Activated effector memory CD4-positive, alpha-beta T cell treated with anti-CD3 and anti-CD28 coated beads, Interleukin-2, amount 50 U/mL, for 16 hours (primary cell): ENCODE measurements at places on chromosomes 6 and 20.

DNA sequence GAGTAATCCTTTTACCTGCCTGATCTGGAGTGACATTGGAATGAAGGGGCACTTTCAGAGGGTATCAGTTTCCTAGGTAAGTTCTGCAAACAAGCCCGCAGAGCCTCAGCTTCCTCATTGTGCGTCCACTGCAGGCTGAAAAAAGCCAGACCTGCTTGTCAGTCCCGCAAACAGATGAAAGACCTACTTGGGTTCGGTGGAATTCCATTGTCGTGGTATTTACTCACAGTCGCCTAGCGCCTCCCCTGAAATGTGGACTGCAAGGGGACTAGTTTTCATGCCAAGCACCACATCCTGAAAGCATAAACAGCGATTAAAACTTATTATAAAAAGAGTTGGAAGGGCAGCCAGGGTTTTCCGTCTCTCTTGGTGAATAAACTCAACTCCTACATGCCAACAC is 121.5 kb downstream of the PAX1 start:
- no peak for DNase-seq

DNA sequence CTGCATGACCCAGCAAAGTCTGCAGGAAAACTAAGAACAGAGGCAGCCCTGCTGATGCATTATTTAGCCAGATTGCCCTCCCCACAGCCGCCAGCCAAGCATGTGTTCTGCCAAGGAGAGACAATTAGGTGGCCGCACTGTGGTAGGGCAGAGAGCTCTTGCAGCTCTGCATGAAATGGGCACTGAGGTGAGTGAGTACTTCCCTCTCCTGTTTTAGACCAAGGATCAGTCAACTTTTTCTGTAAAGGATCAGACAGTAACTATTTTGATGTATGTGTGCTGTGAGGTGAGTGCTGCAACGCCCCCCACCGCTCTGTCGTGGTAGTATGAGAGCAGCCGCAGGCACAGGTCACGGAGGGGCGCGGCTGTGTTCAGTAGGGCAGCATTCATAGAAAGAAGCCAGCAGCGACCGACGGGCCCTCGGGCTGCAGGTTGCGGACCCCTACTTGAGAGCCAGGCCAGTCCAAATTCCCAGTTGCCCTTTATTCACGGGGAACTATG is 23.8 kb upstream of the FAM50B start:
- no peak for DNase-seq

DNA sequence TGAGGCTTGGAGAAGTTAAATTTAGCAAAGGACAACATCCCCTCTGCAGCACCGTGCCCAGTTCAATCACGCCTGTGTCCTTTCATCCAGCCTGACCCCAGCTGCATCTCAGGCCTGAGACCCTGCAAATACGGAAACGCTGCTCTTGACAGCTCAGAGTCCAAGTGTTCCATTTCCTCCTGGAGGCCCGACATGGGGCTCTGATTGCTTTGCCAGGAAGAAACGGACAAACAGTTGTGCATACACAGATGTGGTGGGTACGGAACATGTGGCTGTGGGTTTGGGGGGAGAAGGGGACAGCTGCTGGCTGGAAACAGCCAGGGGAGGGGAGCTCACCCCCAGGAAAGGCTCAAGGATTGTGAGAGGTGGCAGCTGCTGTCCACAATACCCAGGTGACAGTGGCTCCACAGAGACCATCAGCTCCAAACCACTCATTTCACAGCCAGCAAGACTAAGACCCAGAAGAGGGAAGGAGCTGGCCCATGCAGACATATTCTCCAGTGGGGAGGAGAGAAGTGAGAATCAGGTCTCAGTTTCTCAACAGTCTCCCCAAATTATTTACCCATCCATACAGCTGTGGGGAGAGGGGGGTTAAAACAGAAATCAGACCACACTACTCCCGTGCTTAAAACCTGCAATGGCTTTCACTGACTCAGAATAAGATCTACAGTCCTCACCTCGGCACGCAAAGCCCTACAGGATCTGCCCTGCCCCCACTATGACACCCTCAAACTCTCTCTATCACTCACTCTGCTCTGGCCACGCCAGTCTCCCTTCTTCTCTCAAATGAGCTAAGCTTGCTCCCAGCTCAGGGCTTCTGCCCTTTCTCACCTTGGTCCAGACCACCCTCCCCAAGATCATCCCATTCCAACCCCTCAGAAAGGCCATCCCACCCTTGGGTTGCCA is 89.1 kb downstream of the PREX1 start:
- peak; percentile 87 for DNase-seq

DNA sequence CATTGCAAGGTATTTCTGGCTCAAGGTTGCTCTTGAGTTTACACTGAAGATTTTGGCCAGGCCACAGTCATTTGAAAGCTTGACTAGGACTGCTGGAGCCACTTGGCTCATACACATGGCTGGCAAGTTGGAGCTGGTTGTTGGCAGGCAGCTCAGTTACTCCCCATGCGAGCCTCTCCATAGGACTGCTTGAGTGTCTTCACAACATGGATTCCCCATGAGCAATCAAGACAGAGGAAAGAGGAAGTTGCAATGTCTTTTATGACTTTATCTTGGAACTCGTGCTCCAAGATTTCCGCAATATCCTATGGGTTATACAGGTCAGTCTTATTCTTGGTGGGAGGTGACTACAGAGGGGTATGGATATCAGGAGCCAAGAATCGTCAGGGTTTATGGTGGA is 1.4 kb upstream of the MANBAL start:
- no peak for DNase-seq

GRCh38 chr6:28206928-28207509 is 18.1 kb upstream of the ZSCAN9 start:
- DNase-seq = no peak

DNA sequence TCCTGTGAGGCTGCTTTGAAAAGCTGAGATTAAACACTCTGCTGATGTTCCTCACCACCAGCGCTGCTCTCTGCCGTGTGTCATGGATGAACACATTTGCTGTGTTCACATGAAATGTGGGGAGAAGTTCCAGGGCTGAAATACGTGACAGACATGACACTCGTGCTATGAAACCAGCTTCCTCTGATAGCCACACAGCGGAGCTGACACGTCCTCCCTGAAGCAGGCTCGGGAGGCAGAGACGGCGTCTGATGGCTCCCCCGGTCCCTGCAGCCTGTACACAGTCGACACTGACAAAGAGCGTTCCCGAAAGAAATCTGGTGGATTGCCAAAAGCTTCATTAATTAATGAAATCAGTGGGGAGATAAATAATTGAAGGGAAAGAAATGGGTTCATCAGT is 17.5 kb downstream of the AGPAT4 start:
- no peak for DNase-seq

GRCh38 chr6:128303870-128304269 is 216.5 kb downstream of the PTPRK start:
- DNase-seq = no peak

DNA sequence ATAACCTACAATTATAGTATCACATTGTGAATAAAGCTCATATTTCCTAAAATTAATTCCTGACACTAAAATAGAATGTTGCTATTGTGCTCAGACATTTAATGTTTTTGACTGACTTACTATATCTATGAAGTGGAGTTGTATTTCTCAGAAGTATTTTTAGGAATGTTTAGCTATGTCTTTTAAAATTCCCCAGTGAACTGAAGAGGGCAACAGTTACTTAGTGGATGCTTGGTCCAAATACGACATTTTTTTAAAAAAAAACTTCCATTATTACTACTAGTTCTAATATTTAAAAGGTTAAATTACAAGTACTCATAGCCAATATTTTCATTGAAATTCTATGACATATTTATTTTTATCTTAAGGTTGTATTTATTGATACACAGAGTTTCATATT is 460.2 kb downstream of the COL12A1 start:
- no peak for DNase-seq

DNA sequence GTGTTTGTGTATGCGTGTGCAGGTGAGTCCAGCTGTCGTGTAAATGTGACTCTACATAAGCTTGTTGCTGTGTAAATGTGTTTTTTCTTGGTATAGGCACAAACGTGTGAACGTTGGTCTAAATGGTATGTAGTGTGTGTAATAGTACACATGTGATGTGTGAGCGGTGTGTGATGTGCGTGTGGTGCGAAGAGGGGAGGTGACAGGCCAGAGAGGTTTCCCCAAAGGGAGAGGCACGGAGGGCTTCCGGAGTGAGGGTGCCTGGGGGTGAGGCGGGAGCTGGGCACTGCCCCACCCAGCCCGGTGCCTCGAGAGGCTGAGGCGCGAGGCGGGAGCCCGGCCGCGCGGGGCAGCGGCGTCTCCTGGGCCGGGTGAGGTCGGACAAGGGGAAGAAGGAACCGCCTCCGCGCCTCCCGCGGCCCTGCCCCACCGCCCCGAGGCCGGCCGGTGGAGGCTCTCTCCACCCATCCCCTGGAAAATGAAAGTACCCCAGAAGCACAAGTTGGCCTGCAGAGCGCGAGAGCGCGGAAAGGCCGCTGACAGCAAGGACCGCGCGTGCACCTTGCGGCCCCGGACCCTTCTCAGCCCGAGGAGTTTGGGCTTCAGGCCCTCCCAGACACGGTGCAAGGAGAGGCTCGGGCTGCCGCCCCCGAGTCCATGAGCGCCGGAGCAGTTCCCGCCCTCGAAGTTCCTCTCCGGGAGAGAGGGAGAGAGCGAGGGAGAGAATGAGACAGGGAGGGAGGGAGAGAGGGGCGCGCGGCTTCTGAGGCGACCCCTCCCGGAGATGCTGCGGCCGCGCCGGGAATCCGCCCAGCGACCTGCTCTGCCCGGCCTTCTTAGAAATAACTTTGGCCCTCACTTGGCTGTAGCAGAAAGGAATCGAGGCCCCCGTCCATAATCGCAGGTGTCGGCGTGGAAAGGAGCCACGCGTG is 43.2 kb upstream of the OSTM1 start:
- DNase-seq = no peak

- no peak for DNase-seq
These were observed 128.8 kb downstream of the HUS1B start for GRCh38 chr6:527989-528673.

DNA sequence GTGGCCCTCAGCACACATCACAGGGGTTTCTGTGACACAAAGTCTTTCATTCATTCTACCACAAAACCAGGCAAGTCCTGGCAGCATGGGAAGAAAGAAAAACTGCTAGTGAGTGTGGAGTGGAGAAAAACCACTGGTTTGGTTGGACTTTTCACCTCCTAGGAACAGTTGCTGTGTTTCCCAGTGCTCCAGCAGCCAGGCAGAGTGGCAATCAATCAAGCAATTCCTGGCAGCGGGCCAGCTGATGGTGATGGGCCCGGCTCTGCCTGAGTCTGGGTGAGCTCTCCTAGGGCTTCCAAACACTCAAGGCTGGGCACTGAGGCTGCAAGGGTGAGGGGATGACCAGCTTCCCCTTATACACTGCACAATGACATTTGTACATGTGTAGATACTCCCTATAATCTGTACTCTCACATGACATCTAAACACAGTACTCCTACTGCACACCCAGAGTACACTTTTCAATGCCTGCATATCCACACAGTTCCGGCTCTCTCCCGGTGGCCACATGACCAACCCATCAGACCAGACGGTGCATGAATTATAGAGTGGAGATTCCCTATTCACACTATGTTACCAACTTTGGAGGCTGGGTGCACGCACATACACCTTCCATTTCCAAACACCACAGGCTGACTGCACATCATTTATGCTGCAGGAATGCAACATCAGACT is 156.6 kb downstream of the UNC5CL start:
- no peak for DNase-seq

DNA sequence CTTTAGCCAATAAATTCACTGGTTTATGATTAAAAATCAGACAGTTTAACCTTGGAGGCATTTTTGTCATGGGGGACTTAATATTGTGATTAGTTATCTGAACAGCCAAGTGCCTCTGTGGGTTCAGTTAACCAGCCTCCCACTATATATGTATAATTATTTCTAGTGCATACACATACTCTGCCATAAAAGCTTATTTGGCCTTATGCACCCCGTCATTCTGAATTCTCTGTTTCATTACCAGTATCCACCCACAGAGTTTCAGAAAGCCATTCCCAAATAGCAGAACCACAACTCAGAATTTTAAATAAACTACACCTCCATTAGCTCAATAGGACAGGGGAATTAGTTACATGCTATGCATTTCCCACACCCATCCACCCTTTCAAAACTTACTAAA is 279.7 kb downstream of the ZFAND3 start:
- no peak for DNase-seq

DNA sequence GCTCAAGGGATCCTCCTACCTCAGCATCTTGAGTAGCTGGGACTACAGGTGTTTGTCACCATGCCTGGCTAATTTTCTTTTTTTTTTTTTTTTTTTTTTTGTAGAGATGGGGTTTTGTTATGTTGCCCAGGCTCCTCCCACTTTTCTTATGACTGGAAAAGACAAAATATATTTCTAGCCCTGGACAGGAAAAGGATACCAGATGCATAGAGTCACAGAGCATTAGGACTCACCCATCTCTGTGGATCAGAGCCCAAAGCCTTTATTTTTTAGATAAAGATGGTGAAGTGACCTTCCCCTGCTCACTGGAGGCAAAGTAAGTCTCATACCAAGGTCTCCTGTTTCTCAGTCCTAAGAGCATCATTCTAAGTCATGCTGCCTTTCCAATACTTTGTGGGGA is 3.4 kb downstream of the TRIM10 start:
- no peak for DNase-seq

DNA sequence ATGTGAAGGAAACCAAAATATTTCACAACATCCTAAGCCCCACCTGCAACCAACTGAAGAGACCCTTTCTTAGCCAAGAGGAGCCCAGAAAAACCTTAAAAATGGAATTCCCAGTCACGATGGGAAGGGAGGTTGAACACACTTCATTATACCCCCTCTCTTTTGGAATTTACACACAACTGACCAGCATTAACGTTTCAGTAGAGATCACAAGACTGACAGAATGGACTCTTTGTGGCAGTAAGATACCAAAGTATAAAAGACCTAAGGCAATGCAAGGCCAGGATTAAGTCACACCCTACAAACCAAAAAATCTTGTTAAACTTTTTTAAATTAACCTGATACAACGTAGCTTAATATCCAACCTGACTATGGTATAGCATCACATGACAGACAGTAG is 190.9 kb downstream of the OTOR start:
- DNase-seq = no peak

GRCh38 chr6:128131566-128131965 is 230.7 kb upstream of the THEMIS start:
- DNase-seq = no peak

GRCh38 chr20:47956268-47956995 is 171.2 kb upstream of the SULF2 start:
- DNase-seq = no peak

GRCh38 chr6:42820512-42821340 is 38.9 kb downstream of the BICRAL start:
- no peak for DNase-seq

DNA sequence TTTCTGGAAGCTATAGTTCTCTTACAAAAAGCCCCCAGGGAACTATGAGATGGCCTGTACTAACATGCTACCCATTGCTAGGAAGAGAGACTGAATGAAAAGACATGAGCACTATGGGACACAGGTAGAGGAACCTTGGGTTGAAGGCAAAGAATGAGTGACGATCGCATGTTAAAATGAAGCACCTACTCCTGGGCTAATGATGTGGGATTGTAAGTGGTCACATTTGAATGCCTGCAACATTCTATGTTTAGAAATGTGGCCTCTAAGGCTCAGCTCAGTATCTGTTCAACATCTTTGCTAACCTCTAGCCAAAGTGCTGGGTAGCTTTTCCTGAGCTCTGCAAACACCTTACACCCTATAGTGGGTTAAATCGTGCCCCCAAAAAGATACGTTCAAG is 5.2 kb upstream of the ZC3H12D start:
- no peak for DNase-seq
